CMK (cell line): ENCODE measurements at places on chromosomes 4 and X.
A peak's percentile ranks its signal among the peaks of the same experiment; 100 is the strongest.

DNA sequence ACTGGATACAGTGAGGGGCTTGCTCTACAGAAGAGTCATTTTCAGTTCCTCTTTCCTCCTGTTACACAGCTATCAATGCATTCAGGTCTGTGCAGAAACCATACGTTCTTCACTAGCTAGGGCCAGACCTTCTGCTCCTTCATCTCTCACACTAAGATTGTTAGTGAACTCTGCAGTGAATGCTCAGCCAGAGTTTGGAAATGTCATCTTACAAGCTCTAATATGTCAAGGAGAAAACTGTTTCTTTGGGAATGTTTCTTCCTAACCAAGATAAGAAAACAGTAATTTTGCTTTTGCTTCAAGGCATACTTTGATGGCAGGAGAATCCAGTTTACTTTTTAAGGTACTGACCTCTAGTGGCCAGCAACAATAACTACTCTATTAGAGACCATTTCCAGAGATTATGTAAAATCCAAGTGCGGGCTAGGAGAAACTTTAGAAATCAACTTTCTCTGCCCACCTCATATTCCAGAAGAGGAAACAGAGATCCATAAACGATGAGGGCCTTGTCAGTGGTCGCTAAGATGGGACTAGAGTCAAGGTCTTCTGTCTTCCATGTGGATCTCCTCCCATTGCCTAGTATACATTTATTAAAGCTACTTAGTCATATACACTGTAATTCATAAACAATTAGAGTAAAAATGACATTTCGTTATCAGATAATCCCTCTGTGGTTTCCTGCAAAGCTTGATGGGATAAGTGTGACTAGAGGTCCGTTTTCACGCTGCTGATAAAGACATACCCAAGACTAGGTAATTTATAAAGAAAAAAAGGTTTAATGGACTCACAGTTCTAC lies 12.1 kb upstream of the CC2D2A start:
- no peak for DNase-seq

- DNase-seq: no peak
Observed at GRCh38 chr4:164383358-164384220, 370.3 kb upstream of the SMIM31 start.

- DNase-seq: no peak
Observed at GRCh38 chr4:25927361-25928195, 13.6 kb downstream of the SMIM20 start.

DNA sequence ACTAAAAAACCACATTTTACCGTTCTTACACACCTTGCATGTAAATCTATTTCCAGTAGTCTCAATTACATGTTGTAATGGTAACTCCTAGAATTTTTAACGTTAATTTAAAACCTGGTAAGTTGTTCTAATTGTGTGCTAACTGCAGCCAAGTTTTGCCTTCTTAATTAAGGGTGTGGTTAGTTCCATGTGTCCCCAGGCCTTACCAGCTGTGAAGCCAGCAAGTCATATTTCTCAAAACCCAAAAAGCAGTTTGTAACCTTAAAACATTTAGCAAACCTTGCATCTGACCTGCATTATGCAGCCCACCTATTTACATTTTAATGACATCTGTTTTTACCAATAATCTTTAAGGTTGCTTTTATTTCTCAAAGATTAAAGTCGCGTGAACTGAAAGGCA lies 18.4 kb upstream of the FAM47E start:
- no peak for DNase-seq

DNA sequence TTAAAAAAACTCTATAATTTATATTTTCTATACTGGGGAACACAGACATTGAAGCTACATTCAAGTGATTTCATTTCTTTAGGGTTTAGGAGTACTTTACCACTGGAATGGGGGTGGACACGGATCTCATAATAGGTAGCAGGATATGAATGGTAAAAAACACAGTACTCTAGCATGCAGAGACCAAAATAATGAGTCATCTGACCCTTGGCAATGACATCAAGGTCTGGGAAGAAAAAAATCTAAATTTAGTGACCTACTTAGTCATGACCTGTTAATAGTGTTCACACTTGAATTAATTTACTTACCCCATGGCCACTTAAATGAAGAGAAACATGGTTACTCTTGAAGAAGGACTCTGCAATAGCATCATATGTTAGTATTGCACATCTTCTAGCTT lies 187.9 kb downstream of the EPHA5 start:
- DNase-seq: no peak

- DNase-seq: no peak
Observed at GRCh38 chr4:161555689-161556660, 607.8 kb downstream of the FSTL5 start.

- no peak for DNase-seq
Observed at GRCh38 chr4:20592663-20593062, 107.6 kb upstream of the PACRGL start.

GRCh38 chrX:39214387-39215126 lies 413.3 kb downstream of the MID1IP1 start:
- DNase-seq: no peak

DNA sequence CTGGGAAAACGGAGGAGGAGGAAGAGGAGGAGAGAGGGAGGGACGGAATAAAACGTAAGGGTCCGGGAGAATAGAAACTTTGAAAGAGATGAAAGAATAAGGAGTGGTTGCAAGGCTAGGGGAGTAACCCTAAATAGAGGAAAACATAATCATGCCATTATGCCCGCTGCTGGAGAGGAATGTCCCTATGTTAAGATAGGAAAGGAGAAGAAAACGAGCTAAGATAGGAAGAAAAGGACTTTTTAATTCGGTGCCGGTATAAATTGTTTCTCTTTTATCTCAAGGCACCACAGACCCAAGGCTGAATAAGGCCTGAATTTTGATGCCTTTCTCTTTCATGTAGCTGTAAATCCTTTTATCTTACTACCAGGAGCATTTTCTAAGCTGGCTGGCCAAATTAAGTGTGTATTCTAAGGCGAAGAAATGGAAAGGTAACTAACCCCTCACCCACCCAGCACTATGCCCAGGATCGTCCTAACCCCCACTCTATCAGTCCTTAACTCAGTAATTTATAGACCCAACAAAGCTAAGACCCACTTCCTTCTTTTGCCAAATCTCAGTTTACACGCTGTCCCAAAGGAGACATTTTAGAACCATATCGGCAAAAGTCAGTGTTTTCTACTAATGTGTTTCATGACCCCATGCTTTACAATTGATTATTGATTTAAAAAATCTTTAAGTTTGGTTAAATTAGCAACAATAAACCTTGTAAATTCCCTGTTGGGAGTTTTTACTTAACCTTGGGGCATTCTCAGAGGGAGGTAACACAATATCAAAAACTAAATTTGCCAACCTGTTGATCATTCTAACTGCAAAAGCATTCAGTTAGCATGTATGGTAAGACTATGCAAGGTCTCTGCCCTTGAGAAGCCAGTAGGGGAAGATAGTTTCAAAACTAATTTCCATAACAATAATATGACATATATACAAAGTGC lies 1.1 kb upstream of the CUL4B start:
- DNase-seq: no peak

GRCh38 chrX:153400146-153401132 lies 711 bp downstream of the PNMA6E start:
- peak; percentile 41 for DNase-seq

DNA sequence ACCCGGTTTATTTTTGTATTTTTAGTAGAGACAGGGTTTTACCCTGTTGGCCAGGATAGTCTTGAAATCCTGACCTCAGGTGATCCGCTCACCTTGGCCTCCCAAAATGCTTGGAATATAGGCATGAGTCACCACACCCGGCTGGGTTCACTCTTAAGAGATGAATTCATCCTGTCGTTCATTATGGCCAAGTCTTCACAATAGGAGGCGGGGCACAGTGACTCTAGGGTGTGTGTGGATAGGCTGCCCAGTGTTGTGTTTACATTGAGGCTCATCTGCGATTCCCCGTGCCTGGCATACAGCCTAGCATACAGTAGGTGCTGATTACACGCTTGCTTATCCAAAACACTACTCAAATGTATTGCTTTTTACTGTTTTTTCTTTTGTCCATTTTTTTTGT lies 41.3 kb upstream of the IGFBP7 start:
- no peak for DNase-seq

DNA sequence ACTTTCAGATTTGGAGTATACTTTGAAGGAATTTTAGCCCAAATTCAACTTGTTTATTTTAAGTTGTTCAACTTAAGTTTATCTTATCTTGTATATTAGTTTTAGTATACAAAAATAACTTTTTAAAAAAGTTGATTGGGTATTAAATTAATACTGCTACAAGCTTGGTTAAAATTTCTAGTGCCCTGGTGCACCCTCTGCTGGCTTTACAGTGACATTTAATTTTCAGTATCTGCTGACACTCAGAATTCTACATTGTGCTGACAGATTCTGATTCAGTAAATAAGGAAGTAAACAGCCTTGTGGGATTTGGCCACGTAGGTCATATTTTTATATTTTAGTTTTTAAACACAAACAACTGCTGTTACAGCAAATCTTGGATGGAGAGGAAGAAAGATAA lies 2.9 kb downstream of the EDA start:
- no peak for DNase-seq

GRCh38 chr4:11416767-11417113 lies 12.0 kb downstream of the HS3ST1 start:
- no peak for DNase-seq

DNA sequence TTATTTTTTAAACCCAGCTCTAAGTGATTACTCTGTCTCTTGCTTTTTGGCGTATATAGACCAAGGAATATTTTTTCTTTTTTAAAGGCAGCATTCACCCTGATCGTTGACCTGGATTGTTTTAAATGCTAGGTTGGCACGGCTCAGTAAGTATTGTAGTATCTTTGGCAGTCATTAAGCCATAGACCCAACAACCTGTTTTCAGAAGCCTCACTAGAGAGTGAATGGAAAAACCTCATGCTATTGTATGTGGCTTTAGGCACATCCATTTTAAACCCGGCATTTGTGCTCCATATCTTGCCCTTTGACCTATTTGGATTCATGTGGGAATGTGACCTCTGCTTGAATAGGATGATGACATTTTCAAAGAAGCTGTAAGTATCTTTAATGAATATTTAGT lies 183.9 kb downstream of the SNCA start:
- DNase-seq: no peak

DNA sequence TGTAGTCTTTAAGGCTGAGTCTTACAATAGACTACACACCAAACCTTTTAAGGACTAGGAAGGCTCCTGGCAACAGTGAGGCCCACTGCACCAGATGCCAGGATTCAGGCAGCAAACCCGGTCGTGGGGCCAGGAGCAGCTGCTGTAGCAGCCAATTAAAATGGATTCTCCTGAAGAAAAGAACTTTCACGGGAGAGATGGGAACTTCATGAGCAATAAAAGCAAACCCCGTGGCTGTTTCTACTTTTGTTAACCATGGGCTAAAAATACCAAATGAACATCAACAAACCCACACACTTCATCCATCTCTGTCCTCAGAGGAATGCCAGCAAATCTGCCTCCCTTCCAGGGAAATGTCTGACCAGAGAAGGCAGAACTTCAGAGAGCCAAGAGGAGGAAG lies 101.4 kb downstream of the BTC start:
- DNase-seq: no peak

GRCh38 chrX:153474718-153475117 lies 4.3 kb upstream of the HAUS7 start:
- no peak for DNase-seq

GRCh38 chr4:80207664-80208063 lies 10.4 kb downstream of the PRDM8 start:
- no peak for DNase-seq

GRCh38 chr4:3371033-3372001 lies 70.5 kb upstream of the HGFAC start:
- DNase-seq: no peak

GRCh38 chr4:118968813-118969212 lies 80.2 kb downstream of the SYNPO2 start:
- no peak for DNase-seq

GRCh38 chr4:16844816-16845586 lies 53.4 kb downstream of the LDB2 start:
- no peak for DNase-seq

- no peak for DNase-seq
Observed at GRCh38 chrX:24063488-24063887, 8.7 kb downstream of the EIF2S3 start.
